Left lobe of liver (tissue), 2 donors: ENCODE measurements at places on chromosomes 5 and 9. TPM values are rescaled to one million over a fixed set of nuclear protein-coding genes. Genes with fewer than 3 reads are reported as not detected.

Gene EPB41L4A
- 3.1 TPM for total RNA-seq

Gene KIF20A
- total RNA-seq = 0.35 TPM

Gene PLEKHG4B
- 0.25 TPM for total RNA-seq

Gene NCS1
- 2.5 TPM for total RNA-seq

Gene OTULINL
- 1.4 TPM for total RNA-seq

Gene INSL4
- not detected for total RNA-seq

Gene PCDHB5
- total RNA-seq = 0.33 TPM

Gene IER5L
- total RNA-seq = 4.5 TPM

Gene GGTA1
- 1.2 TPM for total RNA-seq

Gene PTGDS
- 5.2 TPM for total RNA-seq

Gene MLANA
- not detected for total RNA-seq

Gene ANKRD34B
- total RNA-seq = not detected

Gene PCDHA1
- not detected for total RNA-seq

Gene FXN
- total RNA-seq = 27.1 TPM

Gene TAF11L3
- not detected for total RNA-seq

Gene FRMD3
- 0.53 TPM for total RNA-seq
